ENCODE measurements at places on chromosomes 2 and 18.

- peak; percentile 67 for DNase-seq
These were observed 157.5 kb upstream of the SESTD1 start for GRCh38 chr2:179422037-179422643.

DNA sequence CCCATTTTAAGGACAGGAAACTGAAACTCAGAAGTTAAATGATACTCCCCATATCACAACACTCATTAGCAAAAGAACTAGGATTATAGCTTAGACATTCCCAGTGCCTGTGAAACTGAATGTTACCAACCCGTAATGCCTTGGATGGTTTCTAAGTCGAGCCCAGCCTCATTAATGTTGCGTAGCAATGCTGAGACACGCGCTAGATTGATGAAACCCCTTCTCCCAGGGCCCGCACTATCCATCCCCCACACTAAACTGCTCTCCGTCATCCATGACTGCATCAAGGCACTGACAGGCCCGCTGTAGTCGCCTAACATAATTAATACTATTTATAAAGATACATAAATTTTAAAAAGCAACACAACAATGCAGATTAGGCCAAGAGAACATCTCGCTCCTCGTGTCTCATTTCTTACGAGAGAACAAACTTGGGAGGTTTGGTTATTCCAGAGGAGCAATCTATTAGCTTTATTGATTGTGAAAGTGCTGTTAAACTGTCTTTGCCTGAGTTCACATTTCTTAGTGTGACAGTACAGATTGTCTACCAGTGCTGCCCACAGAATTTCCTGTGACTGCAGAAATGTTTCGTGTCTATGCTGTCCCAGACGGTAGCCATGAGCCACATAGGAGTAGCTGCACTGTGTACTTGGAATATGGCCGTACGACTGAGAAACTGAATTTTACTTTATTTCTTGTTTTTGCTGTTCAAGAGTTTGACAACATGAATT is 312.2 kb upstream of the RAB12 start:
- DNase-seq = no peak

- DNase-seq = peak; percentile 85
These were observed 2.3 kb downstream of the MYO1B start for GRCh38 chr2:191247381-191248057.

- peak; percentile 73 for DNase-seq
These were observed 72.8 kb upstream of the TAF1B start for GRCh38 chr2:9770308-9771100.

DNA sequence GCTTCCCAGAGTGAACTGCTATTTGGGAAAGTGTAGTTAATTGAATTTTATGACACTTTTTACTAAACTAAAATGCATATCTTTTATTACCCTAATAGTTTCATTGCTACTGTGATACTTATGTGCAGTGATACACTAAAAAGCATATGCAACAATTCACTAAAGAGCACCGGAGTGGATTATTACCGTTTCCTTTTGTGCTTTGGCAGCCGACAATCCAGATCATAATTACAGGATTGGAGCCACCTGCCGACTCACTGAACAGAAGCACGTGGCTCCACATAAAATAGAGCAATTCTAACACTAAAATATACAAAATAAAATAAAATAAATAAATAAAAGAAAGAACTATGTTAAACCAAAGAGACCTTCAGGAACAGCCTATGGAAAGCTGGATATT is 583.4 kb downstream of the NRXN1 start:
- DNase-seq = no peak

DNA sequence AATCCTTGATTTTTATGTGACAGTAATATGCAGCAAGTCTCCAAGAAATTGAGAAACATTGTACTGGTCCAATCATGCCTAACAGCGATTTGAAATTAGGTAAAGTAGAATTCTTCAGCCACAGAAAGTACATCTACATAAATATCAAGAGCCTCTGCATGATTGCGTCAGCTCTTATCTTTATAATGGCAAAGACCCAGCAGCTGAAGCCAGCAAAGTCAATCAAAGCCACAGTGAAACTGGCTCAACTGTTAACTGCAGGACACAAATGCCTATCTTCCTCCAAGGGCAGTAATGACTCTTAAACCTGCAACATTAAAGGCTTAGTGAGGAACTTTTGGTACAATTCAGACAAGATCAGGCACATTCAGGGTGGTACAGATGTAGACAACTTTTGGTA is 102.5 kb downstream of the BARD1 start:
- DNase-seq = no peak

GRCh38 chr2:27185331-27186026 is 26.4 kb upstream of the ATRAID start:
- DNase-seq = no peak

- no peak for DNase-seq
These were observed 69.0 kb upstream of the ALPP start for GRCh38 chr2:232309592-232309991.

- no peak for DNase-seq
These were observed 21.9 kb downstream of the HJURP start for GRCh38 chr2:233832414-233832813.

All from RKO (cell line).